ENCODE measurements at places on chromosomes 5 and 9.

DNA sequence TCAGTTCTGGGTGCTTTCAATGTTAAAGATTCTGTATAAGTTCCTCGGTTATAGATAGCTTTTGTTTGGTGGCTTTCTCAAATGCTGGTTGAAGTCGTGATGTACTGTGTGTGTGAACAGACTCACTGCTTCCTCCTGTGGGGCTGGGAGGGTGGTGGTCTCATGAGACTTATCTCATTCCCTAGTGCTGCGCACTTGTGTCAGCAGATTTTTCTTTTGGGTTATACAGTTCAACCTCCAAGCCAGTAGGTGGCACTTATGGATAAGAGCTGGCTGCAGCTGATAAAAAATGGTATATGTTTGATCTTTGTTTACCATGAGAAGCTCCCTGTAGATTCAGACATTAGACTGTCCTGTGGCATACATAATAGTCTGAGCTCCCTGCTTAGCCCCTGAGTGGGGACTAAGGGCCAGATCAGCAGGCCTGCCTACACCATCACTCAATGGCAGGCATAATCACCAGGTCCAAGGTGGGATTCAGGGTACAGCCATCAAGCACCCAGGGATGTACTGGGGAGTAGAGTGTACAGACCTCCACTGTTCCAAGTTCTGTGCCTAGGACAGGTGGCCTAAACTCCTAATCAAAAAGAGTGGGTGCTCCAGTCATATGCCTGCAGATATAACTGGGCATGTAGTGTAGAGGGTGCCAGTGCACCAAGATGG, 174.2 kb downstream of the OXCT1 start:
- DNase-seq, result no peak

DNA sequence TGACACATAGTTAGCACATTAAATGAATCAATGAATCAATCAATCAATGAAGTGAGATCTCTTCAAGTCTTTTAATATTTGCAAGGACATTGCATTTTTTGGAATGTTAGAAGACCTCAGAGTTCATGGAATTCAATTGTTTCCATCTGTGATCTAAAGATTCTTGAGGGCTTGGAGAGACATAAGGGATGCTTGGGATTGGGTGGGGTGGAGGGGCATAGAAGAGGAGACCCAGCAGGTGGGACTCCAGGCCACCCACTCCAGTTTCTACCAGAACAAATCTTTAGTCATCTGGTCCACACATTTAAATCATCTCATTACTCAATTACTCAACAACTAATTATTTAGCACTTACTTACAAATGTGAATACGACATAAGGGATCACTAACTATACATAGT, 251.0 kb upstream of the TRIM32 start:
- DNase-seq, result no peak

- DNase-seq, result no peak
These were observed 409.5 kb downstream of the MAT2B start for GRCh38 chr5:163914910-163915309.

- no peak for DNase-seq
These were observed 110.5 kb downstream of the GAS1 start for GRCh38 chr9:86836797-86837196.
